Retina (tissue), 1 donor: ENCODE measurements at places on chromosomes 2 and 18.

GRCh38 chr2:234593636-234594035 is 96.8 kb upstream of the ARL4C start:
- no peak for DNase-seq

DNA sequence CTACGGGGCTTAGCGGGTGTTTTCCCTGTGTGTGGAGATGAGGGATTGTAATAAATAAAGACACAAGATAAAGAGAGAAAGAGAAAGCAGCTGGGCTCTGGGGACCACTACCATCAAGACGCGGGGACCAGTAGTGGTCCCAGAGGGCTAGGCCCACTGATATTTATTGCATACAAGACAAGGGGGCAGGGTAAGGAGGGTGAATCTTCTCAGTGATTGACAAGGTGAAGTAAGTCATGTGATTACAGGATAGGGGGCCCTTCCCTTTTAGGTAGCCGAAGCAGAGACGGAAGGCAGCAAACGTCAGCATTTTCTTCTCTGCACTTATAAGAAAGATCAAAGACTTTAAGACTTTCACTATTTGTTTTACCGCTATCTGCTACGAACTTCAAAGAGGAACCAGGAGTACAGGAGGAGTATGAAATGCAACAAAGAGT is 4.5 kb upstream of the GAL3ST2 start:
- peak; percentile 44 for DNase-seq

GRCh38 chr2:56357655-56358295 is 174.0 kb downstream of the CCDC85A start:
- DNase-seq: no peak

DNA sequence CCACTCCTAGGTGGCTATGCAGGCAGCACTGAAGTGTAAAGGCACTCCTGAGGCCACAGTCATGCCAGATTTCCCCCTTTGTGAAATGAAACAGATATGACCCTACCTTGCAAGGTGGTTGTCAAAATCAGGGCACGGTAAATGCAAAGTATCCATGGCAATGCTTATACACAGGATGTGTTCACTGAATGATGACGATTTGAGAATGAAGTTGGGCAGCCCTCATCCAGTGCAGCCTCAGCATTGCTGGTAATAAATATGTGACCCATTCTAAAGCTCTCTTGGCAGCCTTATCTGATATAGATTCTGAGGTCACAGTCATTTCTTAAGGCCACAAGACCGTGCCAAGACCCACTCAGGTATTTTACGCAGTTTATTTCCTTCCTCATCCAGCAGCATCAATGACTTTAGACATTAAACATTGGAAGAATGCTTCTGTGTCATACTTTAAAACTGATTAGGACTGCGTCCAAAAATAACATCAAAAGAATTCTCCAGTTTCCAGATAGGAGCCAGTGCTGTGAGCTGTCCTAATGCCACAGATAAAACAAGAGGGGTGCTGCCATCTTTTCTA is 125.5 kb upstream of the SERTAD2 start:
- no peak for DNase-seq

GRCh38 chr2:47899915-47900816 is 6.1 kb downstream of the FBXO11 start:
- DNase-seq: no peak

DNA sequence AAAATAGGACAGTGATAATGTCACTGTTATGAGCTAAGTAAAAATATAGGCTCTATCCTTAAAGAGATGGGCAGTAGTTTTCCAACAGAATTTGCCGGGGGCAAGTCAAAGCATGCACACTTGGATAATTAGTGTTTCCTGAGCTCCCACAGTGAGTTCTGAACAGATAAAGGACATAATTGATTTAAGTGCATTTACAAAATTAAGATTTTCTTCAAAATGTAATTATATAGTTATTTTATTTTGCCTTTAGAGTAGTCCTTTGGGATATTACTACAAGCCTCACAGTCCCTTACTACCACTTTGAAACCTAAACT is 107.6 kb downstream of the RAPGEF4 start:
- DNase-seq: no peak

DNA sequence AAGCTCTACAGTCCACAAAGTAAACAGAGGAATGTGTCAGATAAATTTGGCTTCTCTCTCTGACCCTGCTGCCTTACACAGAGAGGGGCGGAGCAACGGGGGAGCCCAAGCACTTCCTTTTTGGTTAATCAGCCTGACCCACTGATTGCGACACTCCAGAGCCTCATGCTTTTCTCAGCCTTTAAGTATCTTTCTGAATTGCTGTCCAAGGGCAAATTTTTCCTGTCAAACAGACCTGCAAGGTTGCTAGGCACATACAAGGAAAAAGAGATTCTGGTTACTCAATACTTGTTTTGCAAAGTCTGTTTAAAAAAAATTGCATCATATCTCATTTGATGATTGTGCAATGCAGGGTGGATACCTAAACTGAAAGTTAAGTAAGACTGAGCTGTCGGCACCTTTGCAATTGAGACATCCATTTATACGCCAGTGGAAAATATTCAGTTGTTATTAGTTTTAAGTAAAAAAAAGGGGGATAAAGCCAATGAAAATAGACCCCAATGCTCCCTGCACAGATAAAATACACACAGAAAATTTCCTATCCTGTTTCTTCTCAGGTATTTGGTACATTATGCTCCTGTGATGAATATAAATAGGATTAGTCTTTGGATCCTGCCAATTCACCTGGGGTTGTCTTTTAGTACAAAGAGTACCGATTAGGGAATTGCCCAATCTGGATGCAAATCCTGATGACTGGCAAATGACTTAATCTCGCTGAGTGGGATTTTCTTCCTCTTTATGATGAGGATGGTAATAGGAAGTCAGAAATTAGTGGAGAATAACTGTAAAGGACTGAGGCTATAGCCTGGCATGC is 260.2 kb upstream of the TRIB2 start:
- DNase-seq: no peak

DNA sequence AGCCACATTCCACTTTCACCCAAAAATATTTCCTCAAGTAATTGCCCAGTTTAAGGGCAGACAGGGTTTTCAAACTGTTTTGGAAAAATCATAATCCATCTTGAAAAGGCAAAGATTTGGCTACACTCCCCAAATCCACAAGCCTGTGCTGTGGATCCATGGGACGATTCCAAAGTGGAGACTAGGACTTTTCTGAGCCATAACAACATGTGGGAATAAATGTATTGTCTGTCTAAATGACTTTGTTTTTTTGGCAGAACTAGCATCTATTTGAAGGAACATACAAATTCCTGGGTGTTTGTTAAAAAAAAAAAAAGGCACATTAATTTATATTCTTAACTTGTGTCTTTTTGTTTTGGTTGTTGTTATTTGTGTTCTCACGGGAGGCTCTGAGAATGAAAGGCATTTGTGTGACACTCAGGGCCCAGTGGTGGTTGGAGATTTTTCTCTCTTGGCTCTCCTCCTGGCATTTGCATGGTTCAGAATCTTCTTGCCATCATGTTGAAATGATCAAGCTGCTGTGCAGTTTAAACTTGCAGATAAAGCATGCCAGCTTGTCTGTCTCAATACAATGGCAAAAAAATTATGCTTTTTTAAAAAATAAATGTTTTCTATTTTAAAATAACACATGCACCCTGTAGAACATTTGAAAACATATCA is 277.4 kb downstream of the EN1 start:
- DNase-seq: no peak

- peak; percentile 57 for DNase-seq
Measured at GRCh38 chr2:24076849-24077534, 866 bp upstream of the SF3B6 start.

- no peak for DNase-seq
Measured at GRCh38 chr2:109724533-109725460, 69.3 kb upstream of the RGPD5 start.

DNA sequence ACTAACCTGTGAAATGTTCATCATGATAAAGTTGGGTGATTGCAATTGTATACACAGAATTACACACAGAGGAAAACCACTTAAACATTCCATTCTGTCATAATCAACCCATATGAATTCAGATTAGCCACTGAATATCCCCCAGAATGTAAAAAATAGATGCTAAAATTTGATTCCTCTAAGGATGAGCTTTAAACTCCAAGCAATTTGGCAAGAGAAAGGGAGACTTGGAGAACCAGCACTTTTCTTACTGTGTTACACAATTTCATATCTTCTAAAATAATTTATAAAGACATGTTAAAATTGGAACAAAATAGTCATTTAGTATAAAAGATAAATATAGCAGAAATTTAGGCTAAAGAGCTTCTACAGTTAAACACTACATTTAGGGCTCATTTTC is 146.3 kb upstream of the LMAN1 start:
- no peak for DNase-seq

GRCh38 chr2:112870841-112871835 is 34.6 kb upstream of the IL1B start:
- no peak for DNase-seq

DNA sequence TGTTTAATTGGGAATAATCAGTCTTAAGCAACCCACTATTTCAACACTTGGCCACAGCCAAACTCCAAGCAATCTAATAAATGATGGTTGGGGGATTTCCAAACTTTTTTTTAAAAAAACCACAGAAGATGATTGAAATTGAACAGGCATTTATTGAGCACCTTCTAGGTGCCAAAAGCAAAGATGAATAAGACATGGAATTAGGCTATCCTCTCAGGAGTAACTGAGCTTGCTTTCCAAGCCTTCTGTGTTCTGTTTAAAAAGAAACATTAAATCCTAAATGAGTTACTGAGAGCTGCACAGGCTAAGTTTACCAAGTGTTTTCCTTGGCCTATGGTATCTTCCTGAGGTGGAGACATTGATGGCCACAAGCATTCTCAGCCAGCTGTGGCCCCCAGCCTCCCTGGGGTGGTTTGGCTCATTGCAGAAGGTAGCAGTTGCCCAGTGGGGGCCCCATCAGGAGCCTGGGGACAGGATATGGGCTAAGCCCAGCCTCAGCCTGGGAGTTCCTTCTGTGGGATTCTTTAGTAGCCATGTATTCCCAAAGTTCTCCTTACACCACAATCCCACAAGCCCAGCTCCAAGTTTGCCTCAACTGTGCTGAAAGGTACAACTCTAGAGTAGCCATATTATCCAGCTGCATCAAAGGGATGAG is 174.3 kb downstream of the C1D start:
- no peak for DNase-seq
